Activated CD4-positive, alpha-beta T cell treated with anti-CD3 and anti-CD28 coated beads, Interleukin-2, amount 50 U/mL, for 16 hours (primary cell): ENCODE measurements at places on chromosomes 3 and 15.

GRCh38 chr15:74147051-74147450, 16.7 kb downstream of the ISLR2 start:
- DNase-seq = no peak

GRCh38 chr15:88580532-88580931, 34.1 kb upstream of the DET1 start:
- no peak for DNase-seq

DNA sequence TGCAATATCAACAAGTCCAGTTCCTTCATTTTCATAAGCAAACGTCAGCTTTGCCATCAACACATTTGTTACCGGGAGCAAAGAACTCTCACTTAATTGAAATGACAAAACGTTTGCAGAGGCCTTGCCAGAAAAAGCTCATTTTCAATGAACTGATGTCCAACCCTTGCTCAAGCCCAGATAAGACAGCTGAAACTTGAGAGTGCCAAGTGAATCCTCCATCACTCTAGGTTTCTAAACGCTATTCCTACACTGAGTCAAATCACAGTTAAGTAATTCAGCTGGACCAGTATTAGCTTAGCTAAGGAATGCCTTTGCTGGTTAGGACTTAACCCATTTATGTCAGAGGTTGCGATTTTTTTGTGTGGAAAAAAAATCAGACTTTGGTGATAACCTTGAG, 11.5 kb downstream of the CHSY1 start:
- no peak for DNase-seq

GRCh38 chr3:6862880-6863195, 1.9 kb downstream of the GRM7 start:
- no peak for DNase-seq

GRCh38 chr15:50277370-50277769, 11.8 kb upstream of the HDC start:
- no peak for DNase-seq

- DNase-seq = no peak
Observed at GRCh38 chr3:52185837-52186236, 12.1 kb upstream of the ALAS1 start.

GRCh38 chr3:46184469-46184868, 23.6 kb downstream of the CCR1 start:
- DNase-seq = peak; percentile 21

- DNase-seq = no peak
Observed at GRCh38 chr3:186340204-186340603, 21.8 kb downstream of the DGKG start.

GRCh38 chr3:131546441-131546840, 43.7 kb upstream of the MRPL3 start:
- no peak for DNase-seq

DNA sequence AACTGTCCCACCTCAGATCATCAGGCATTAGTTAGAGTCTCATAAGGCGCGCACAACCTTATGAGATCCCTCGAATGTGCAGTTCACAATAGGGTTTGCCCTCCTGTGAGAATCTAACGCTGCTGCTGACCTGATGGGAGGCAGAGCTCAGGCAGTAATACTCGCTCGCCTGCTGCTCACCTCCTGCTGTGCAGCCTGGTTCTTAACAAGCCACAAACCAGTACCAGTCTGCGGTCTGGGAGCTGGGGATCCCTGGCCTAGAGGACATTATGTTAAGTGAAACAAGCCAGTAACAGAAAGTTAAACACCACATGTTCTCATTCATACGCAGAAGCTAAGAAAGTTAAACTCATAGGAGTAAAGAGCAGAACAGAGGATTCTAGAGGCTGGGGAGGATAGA, 47.0 kb downstream of the MAP3K13 start:
- DNase-seq = no peak

- DNase-seq = no peak
Observed at GRCh38 chr3:138594935-138595610, 1.0 kb upstream of the CEP70 start.

- no peak for DNase-seq
Observed at GRCh38 chr3:145649368-145649887, 511.6 kb downstream of the PLOD2 start.

DNA sequence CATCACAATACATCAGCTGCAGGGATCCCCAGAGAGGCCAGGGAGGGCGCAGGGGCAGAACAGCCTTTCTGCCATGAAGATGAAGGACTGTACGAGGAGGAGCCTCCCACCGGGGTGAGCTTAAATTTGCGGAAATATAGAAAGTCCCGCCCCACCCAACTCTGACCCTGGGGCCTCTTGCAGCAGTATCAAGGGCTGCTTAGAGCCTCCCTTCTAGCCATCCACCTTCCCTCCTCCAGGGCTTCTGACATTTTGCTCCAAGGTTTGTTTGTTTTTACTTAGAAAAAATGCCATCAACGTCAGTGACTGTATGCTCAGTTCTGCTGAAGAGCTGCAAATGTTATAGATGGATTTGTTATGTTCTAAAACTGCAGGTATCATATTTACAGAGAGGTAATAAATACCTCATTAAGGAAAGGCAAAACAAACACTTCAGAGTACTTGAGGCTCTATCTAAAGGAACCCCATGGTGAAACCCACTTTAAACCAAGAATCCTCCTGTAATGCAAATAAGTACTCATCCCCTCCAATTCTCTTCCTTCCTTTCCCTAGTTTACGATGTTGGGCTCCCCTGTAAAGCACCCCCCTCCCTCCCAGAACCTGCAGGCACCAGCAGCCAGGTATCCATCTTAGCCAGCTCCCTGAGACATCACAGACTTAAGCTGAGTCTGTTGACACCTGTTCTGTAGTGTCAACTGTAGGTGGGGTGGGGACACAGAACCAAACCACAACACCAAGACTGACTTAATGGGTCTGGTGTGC, 30.5 kb downstream of the RFTN1 start:
- no peak for DNase-seq

- no peak for DNase-seq
Observed at GRCh38 chr3:188937389-188937788, 234.4 kb upstream of the TPRG1 start.

- no peak for DNase-seq
Observed at GRCh38 chr3:171995486-171995885, 43.9 kb upstream of the FNDC3B start.

GRCh38 chr15:61449186-61449702, 220.1 kb upstream of the RORA start:
- no peak for DNase-seq

GRCh38 chr3:122094125-122094524, 39.0 kb downstream of the CD86 start:
- peak; percentile 84 for DNase-seq

GRCh38 chr3:122962149-122962548, 65.4 kb downstream of the SEMA5B start:
- no peak for DNase-seq

DNA sequence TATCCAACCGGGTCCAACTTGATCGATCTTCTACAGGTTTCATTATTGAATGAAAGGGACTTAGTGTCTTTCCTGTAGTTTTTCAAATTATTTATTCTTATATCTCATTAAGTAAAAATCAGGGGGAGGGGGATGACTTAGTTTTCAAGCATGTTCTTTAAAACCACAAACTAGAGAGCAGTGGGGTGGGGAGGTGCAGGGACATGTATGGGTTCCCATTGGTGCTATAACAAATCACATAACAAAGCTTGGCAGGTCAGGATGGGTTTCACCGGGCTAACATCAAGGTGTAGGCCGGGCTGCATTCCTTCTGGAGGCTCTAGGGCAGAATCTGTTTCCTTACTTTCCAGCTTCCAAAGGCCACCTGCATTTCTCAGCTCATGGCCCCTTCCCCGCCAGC, 32.7 kb downstream of the CCNL1 start:
- DNase-seq = no peak

GRCh38 chr15:31031471-31032067, 40.1 kb upstream of the MTMR10 start:
- peak; percentile 6 for DNase-seq

DNA sequence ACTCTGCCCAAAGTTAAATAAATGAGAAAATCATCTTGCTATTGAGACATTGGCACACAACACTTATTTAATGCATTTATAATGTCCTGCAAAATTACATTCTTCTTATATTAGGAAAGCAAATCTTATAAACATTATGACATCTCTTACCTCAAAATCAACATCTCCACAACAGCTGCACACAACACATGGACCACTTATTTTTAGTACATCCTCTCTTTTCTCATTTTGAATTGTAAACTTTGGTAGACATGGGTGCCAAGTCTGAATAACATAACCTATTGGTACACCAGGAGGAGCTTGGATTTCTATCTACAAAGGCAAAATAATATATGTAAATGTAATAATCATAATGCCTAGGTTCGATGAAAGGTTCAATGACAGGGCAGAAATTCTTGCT, 23.0 kb downstream of the PLSCR1 start:
- DNase-seq = no peak

DNA sequence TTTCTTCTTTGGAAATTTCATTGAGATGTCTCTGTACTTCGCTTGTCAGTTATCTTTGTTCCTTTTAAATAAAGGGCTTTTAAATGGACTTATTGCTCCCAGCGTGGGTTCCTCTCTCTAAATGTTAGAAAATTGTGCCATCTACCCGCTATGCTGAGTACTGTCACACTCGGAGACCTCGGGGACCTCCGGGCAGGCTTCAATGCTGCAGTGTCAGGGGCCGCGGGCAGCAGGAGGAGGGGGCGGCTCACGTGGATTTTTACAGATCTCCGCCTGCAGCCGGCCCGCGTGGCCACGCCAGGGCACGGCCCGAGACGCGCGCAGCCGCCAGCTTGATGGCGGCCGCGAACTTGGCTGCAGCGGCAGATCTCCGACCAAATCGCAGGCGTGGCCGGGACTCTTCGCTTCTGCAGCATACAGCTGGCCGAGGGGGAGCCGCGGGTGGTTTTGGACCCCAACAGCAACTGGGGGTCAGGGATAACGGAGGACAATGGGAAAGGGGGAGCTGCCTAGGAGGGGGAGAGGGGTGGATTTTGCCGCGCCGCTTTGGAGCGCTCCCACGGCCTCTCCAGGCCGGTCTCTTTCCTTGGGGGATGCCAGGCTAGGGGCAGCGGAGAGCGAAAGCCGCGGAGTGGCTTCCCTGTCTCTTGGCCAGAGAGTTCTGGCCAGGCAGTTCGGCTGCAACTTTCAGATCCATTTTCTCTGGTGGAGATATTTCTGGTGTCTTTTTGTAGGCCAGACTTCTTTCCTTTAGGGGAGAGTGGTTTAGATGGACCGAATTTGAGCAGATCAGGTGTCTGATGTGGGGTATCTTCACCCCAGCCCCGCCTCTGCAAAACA, 15.3 kb downstream of the NR2F2 start:
- DNase-seq = peak; percentile 32

DNA sequence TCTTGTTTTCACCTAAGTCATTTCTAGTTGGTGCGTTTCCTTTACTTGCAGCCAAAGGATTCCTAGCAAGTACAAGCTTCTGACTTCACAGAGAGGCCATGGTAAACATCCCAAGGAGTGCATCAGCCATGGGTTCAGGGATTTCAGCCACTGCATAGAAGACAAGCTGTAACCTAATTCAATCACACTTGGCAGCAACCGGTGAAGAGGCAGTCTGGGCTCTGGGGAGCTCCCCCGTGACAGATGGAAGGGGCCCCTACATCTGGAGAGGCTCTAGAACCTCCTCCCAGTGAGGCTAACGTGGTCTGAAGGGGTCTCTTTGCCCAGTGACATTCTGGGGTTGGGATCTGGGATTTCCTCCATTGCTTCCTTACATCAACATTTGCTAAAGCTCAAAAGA, 8.4 kb upstream of the SNRPA1 start:
- DNase-seq = no peak

- DNase-seq = no peak
Observed at GRCh38 chr3:172536993-172537419, 13.8 kb upstream of the TNFSF10 start.

DNA sequence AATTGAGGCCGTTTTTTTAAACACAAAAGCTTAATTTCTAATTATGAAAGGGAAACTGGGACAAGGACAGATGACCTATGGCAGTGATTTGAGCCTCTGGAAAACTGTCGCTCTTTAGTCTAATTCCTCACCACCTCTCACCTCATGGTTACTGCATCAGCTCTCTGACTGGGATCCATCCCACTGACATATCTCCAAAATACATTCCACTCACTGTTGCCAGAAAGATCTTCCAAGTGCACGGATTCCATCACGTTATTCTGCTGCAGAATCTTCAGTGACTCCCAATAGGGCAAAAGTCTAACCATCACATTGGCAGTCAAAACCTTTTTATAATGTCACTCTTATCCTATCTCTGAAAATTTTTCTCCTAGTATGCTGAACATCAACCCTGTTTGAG, 132.3 kb upstream of the MB21D2 start:
- no peak for DNase-seq

- no peak for DNase-seq
Observed at GRCh38 chr15:36432161-36432560, 147.3 kb upstream of the CDIN1 start.

- no peak for DNase-seq
Observed at GRCh38 chr15:75523011-75523410, 56.1 kb downstream of the PTPN9 start.

GRCh38 chr3:184339001-184339400, 1.6 kb downstream of the FAM131A start:
- DNase-seq = no peak

DNA sequence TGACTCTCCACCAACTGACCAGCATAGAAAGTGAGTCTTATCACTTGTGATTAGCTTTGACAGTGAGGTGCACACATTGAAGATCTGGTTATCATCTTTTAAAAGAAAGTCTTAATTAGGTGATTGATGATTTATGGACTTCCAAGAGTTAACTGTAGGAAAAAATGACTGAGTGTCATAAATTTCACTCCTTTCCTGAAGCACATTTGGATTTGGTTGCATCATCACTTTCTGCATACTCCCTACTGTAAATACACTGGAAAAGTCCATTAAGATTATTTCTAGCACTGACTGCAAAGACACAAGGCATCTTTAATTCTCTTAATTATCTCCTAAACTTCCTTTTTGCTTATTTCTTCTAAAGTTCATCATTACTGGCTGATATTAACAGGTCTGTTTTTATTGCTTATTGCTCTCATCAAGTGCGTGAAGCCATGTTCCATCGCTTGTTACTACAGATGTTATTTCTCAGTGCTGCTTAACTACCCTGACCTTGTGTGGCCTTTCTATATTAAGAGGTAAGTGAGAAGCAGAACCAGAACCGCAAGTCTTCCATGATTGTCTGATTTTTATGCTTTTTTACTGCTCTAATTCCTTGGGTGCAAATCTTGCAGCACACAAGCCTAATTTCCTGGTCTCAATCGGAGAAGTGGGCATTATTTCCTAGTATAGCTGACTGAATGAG, 153.2 kb downstream of the MEIS2 start:
- DNase-seq = no peak

DNA sequence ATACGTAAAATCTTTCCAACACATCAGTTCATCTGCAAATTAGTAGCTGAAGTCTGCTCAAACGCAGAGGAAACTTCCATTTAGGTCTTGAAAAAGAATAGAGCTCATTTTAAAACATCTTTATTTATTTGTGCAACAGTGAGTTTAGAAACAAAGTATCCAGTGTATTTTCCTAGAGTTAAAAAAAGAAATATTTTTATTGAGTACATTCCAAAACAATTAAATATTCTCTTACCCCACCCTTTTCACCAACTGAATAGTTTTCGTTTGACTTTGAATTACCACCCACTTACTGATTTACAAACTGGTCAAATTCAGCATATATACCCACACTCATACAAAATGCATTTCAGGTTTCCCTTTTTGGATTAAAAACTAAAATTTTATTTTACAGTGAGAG, 104.7 kb downstream of the ZBTB20 start:
- DNase-seq = no peak

- no peak for DNase-seq
Observed at GRCh38 chr3:142268426-142268825, 43.0 kb upstream of the GK5 start.
